Esophagus muscularis mucosa (tissue), 4 donors: ENCODE measurements at places on chromosomes 4 and X. TPM values are rescaled to one million over a fixed set of nuclear protein-coding genes. Genes with fewer than 3 reads are reported as not detected.
A peak's percentile ranks its signal among the peaks of the same experiment; 100 is the strongest.

DNA sequence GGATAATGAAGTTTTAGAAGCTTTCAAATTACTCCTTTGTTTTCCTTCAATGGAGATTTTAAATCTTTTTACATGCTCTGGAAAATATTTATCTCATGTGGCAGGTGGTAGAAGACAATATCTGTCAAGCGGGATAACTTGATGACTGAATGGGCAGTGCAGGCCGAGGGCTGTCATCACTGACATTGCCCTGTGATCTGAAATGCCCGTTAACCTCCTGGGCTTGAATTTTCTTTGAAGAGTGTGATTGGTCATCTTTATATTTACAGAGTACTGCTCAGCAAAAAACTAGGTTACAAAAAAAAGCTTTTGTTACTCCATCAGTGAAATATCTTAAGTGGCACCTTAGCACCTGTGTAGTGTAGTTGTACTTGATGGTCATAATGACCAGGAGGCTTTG, 147.5 kb downstream of the GATB start:
- H3K4me3 ChIP-seq = no peak overlapping the region
- no peaks in the 10 kb centered on the region for H3K4me1 ChIP-seq
- H3K36me3 ChIP-seq = no peaks in the 10 kb centered on the region
- no peak overlapping the region for H3K27ac ChIP-seq
- DNase-seq = no peak
- no peaks in the 10 kb centered on the region for H3K27me3 ChIP-seq

- H3K36me3 ChIP-seq = no peaks in the 10 kb centered on the region
- no peaks in the 10 kb centered on the region for H3K27me3 ChIP-seq
- no peak overlapping the region for H3K4me3 ChIP-seq
These were observed 53.3 kb downstream of the CAMK2D start for GRCh38 chr4:113708250-113708649.

GRCh38 chr4:155914782-155915181, 11.3 kb downstream of the TDO2 start:
- H3K4me3 ChIP-seq = no peak overlapping the region
- H3K27ac ChIP-seq = no peak overlapping the region
- no peaks in the 10 kb centered on the region for H3K27me3 ChIP-seq
- H3K4me1 ChIP-seq = no peaks in the 10 kb centered on the region

- DNase-seq = no peak
- H3K4me1 ChIP-seq = no peaks in the 10 kb centered on the region
- no peak overlapping the region for H3K27ac ChIP-seq
- no peaks in the 10 kb centered on the region for H3K36me3 ChIP-seq
- no peaks in the 10 kb centered on the region for H3K27me3 ChIP-seq
- no peak overlapping the region for H3K4me3 ChIP-seq
These were observed 469.2 kb upstream of the DIPK2B start for GRCh38 chrX:45669715-45670340.

DNA sequence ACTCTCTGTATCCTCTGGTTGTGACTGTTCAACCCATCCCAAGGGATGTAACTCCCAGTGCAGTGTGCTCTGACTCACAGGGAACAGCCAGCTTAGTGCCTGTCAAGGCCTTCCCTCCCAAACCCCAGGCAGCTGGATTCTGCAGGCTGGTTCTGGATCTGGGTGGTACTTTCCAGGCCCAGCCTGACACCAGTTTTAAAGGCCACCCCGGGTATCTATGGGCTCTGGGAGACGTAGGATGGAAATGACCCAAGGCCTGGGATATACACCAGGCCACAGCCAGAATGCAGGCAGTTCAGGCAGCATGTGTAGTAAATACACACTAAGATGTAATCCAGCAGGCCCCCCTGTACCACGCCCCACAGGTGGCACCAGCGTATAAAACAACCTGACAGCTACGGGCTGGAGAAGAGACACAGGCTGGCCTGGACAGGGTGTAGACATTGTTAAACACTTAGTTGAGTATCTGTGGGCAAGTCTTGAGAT, 64.2 kb downstream of the SPINK2 start:
- no peaks in the 10 kb centered on the region for H3K4me1 ChIP-seq
- no peaks in the 10 kb centered on the region for H3K36me3 ChIP-seq
- DNase-seq = no peak
- H3K27ac ChIP-seq = no peak overlapping the region
- H3K27me3 ChIP-seq = no peaks in the 10 kb centered on the region

GRCh38 chr4:35052546-35052945, 1191.8 kb downstream of the ARAP2 start:
- no peak overlapping the region for H3K27ac ChIP-seq
- DNase-seq = no peak
- no peak overlapping the region for H3K4me3 ChIP-seq
- no peaks in the 10 kb centered on the region for H3K36me3 ChIP-seq
- no peaks in the 10 kb centered on the region for H3K27me3 ChIP-seq

- DNase-seq = no peak
- no peak overlapping the region for H3K4me3 ChIP-seq
- no peaks in the 10 kb centered on the region for H3K27me3 ChIP-seq
These were observed 24.3 kb downstream of the LINC00632 start for GRCh38 chrX:140733766-140734342.

GRCh38 chrX:6225911-6226595, 2.6 kb downstream of the NLGN4X start:
- no peaks in the 10 kb centered on the region for H3K27me3 ChIP-seq
- peak overlapping the region; percentile 38 for H3K4me3 ChIP-seq

DNA sequence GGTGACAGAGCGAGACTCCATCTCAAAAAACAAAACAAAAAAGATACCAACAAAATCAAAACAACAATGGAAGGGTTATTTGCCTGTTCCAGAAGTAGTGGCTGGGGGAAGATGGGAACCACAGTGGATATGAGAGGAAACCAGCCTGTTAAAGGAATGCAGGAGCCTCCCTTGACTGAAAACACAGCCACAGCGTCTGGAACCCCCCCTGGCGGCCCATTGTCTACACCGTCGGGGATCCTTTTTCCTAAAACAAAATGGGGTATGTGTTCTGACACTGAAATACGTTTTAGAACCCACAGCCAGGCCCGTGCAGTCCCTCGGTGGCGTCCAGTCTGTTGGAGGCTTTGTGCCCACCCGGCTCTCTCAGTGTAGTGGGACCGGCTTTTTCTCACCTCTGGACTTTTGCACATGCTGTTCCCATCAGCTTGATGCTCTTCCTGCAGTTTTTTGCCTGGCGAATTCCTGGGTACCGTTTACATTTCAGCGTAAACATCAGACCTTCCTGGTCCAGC, 19.6 kb downstream of the PIGG start:
- H3K27me3 ChIP-seq = no peaks in the 10 kb centered on the region
- H3K27ac ChIP-seq = no peak overlapping the region
- H3K4me3 ChIP-seq = no peak overlapping the region
- H3K36me3 ChIP-seq = peaks cover 60% of the 10 kb centered on the region

- H3K4me1 ChIP-seq = peaks cover 4% of the 10 kb centered on the region
- no peak for DNase-seq
- no peaks in the 10 kb centered on the region for H3K36me3 ChIP-seq
- H3K27ac ChIP-seq = no peak overlapping the region
- H3K27me3 ChIP-seq = no peaks in the 10 kb centered on the region
These were observed 8.5 kb downstream of the RAB9B start for GRCh38 chrX:103823591-103823990.

DNA sequence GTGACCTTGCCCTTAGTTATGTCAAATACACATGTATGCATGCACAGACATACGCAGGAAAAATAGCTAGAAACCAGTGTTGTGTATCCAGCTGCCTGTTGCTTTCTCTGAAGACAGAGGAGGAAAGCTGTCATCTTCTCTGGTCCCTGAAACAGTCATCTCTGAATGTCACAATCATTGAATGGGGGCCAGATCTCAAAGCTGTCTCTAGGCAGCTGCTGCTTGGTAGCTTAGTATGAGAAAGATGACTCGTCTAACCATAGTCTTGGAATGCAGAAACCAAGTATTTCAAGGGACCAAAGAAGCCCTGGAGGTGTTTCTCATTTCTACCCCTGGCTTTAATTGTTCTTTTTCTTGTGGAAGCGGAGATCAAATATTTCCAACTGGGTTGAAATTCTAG, 4.0 kb downstream of the GRIA3 start:
- H3K27me3 ChIP-seq = no peaks in the 10 kb centered on the region
- no peak overlapping the region for H3K27ac ChIP-seq
- H3K36me3 ChIP-seq = no peaks in the 10 kb centered on the region
- no peaks in the 10 kb centered on the region for H3K4me1 ChIP-seq
- H3K4me3 ChIP-seq = no peak overlapping the region

- no peaks in the 10 kb centered on the region for H3K27me3 ChIP-seq
- DNase-seq = no peak
- H3K27ac ChIP-seq = no peak overlapping the region
- no peak overlapping the region for H3K4me3 ChIP-seq
- H3K36me3 ChIP-seq = no peaks in the 10 kb centered on the region
These were observed 479.7 kb upstream of the DIAPH2 start for GRCh38 chrX:96204928-96205327.

DNA sequence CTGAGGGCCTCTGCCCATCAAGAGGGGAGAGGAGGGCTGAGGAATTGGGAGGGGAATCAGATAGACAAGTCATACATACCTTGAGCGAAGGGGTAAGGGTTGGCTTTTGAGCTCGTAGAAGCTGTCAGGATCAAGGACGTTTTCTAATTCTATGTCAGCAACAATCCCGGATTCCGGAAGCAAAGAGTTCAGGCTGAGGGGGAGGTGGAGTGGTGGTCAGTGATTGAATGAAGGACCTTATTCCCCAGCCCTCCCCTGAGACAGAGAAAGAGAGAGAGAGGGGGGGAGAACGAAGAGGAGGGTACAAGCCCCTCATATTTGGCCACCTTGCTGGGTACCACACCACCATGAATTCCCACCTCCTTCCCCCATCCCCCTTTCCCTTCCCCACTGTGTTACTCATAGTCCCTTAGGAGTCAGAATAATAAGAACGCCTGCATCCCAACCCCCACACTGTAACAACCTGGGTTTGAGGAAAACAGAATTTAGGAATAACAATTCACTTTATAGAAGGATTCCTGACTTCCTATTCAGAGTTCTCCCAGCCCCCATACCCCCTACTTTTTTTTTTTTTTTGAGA, 2.7 kb downstream of the TFE3 start:
- no peak for DNase-seq
- peaks cover 29% of the 10 kb centered on the region for H3K4me1 ChIP-seq
- H3K4me3 ChIP-seq = peak overlapping the region; percentile 80
- peak overlapping the region; percentile 98 for H3K27ac ChIP-seq
- peaks cover 23% of the 10 kb centered on the region for H3K36me3 ChIP-seq

DNA sequence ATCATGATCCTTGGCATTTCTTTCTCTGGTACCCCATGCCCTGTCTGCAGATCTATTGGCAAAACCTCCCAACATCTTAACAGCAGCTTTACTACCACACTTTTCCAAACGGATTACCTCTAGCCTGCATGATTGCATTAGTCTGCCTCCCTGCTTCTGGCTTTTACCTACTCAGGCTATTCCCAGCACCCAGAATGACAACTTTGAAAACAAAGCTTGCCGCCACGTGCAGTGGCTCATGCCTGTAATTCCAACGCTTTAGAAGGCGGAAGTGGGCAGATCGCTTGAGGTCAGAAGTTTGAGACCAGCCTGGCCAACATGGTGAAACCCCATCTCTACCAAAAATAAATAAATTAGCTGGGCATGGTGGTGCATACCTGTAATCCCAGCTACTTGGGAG, 60.2 kb downstream of the UBE2K start:
- no peaks in the 10 kb centered on the region for H3K27me3 ChIP-seq
- H3K4me3 ChIP-seq = no peak overlapping the region
- H3K27ac ChIP-seq = no peak overlapping the region
- peaks cover 9% of the 10 kb centered on the region for H3K4me1 ChIP-seq

DNA sequence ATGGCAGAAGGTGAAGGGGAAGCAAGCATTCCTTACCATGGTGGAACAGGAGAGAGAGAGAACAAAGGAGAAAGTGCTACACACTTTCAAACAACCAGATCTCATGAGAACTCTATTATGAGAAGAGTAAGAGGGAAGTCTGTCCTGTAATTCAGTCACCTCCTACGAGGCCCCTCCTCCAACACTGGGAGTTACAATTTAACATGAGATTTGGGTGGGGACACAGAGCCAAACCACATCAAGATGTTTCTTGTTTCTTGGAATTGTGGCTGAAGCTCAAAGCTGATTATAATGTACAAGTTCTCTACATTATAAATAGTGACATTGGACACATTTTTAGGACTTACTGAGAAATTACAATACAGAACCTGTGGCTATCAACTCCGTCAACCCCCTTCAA, 29.5 kb upstream of the TAPT1 start:
- DNase-seq = no peak
- no peak overlapping the region for H3K27ac ChIP-seq
- no peaks in the 10 kb centered on the region for H3K27me3 ChIP-seq
- H3K4me1 ChIP-seq = no peaks in the 10 kb centered on the region
- H3K36me3 ChIP-seq = no peaks in the 10 kb centered on the region
- no peak overlapping the region for H3K4me3 ChIP-seq

DNA sequence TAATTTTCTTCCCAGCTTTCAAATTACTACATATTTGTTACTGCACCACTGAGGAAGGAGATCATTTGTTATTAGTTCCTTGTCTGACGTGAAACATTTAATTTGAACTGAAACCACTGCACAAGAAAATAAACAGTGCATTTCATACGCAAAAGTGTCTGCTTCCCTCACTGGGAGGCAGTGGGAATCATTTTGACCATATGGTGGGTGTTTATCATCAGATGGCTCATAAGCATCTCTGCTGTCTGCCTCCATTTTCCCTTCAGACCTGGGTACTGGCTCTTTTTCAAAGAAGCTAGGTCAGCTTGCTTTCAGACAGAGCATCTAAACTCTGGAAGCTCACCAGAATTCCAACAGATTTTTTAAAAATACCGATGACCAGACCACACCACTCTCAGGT, 135.2 kb downstream of the PCDH19 start:
- H3K27me3 ChIP-seq = no peaks in the 10 kb centered on the region
- H3K4me1 ChIP-seq = no peaks in the 10 kb centered on the region
- H3K27ac ChIP-seq = no peak overlapping the region
- H3K36me3 ChIP-seq = no peaks in the 10 kb centered on the region
- H3K4me3 ChIP-seq = no peak overlapping the region

GRCh38 chr4:8224267-8224974, 25.3 kb downstream of the SH3TC1 start:
- no peak for DNase-seq
- H3K4me3 ChIP-seq = no peak overlapping the region
- H3K4me1 ChIP-seq = peaks cover 16% of the 10 kb centered on the region
- peaks cover 6% of the 10 kb centered on the region for H3K36me3 ChIP-seq
- no peak overlapping the region for H3K27ac ChIP-seq

GRCh38 chrX:12994321-12994720, 19.4 kb downstream of the TMSB4X start:
- no peak overlapping the region for H3K4me3 ChIP-seq
- DNase-seq = no peak
- H3K27ac ChIP-seq = no peak overlapping the region
- H3K4me1 ChIP-seq = peaks cover 4% of the 10 kb centered on the region
- H3K27me3 ChIP-seq = no peaks in the 10 kb centered on the region

DNA sequence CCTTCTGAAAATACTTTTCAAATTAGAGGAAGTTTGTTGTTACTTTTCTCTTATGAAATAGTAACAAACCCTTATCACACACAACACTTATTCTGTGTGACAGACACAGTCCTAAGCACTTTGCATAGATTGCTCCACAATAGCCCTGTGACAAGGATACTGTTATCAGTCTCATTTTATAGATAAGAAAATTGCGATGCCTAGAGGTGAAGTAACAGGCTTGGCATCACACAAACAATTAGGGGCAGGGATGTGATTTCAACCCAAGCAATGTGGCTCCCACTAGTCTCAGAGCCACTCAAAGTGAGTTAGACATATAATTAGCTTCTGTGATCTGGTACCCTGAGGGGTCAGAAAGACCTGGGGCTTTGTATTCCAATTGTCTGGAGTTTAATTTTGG, 339.9 kb downstream of the FBXO8 start:
- H3K27me3 ChIP-seq = no peaks in the 10 kb centered on the region
- no peaks in the 10 kb centered on the region for H3K36me3 ChIP-seq
- H3K4me1 ChIP-seq = peaks cover 22% of the 10 kb centered on the region
- H3K27ac ChIP-seq = no peak overlapping the region
- H3K4me3 ChIP-seq = no peak overlapping the region

EGFL6 gene
- not detected for total RNA-seq

GABRG1 gene
- under 0.01 TPM for total RNA-seq

NDST3 gene
- total RNA-seq = not detected

SLC2A9 gene
- 6.0 TPM for total RNA-seq

ZCCHC18 gene
- 4.6 TPM for total RNA-seq
